ENCODE measurements at places on chromosomes 6 and 20.
A peak's percentile ranks its signal among the peaks of the same experiment; 100 is the strongest.

GRCh38 chr20:22418738-22419137 is 165.6 kb downstream of the FOXA2 start:
- no peak for DNase-seq

GRCh38 chr6:21278375-21278745 is 315.2 kb upstream of the SOX4 start:
- no peak for DNase-seq

DNA sequence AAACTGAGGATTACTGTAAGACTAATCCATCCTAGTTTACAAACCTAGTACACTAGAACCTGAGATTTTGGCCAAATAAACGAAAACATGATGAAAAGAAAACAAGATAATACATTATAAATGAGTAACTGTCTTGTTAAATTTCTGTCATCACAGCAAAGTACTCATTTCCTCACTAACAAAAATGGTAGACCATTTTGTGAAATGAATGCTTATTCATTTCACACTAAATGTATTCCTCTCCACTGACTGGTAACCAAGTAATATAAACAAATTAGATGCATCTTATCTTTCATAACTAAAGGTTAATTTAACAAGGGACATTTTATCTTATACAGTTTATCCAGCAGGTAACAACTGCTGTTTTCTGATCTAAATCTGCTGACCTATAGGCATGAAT is 143.7 kb downstream of the REV3L start:
- DNase-seq, result no peak

DNA sequence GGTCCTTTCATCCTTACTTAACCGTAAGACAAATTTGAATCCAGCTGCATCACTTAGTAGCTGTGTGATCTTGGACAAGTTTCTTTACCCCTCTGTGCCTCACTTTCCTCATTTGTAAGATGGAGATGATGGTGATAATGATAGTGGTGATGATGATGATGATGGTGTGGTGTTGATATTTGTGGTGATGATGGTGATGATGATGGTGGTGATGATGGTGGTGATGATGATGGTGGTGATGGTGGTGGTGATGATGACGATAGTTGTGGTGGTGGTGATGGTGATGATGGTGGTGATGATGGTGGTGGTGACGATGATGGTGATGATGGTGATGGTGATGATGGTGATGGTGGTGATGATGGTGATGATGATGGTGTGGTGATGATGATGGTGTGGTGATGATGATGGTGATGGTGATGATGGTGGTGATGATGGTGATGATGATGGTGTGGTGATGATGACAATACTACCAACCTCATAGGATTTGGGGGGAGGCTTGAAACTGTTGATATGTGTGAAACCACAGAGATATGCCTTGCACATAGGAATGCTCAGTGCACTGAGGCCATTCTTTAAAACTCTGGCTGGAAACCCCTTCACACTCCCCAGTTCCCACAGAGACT is 233.2 kb downstream of the LY86 start:
- no peak for DNase-seq

GRCh38 chr6:48736501-48737206 is 625.7 kb upstream of the PTCHD4 start:
- no peak for DNase-seq

DNA sequence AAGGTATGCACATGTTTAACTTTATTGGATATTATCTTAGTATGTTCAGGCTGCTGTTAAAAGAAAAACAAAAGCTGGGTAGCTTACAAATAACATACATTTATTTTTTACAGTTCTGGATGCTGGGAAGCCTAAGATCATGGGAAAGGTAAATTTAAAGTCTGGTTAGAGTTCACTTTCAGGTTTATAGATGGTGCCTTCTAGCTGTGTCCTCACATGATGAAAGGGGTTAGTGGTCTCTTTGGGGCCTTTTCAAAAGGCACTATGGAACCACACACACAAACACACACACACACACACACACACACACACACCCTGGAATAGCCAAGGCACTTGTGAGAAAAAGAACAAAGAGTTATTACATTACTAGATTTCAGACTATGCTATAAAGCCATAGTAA is 805.8 kb upstream of the GJE1 start:
- no peak for DNase-seq

DNA sequence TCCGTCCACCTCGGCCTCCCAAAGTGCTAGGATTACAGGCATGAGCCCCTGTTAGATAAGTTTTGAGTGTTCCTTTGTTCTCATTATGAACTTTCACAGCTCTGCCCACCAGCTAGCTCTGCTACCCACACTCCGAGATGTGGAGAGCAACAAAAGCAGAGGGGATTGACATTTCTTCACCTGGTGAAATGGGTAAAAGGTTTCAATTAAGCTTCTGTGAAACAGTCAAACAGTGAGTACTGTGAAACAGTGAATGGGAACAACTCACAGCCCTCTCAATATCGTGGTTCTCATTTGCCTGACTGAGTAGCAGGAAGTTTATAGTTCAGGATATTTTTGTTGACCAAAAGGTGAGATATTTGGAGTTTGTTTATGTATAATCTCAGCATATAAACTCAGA is 412.8 kb downstream of the CD83 start:
- peak; percentile 15 for DNase-seq

DNA sequence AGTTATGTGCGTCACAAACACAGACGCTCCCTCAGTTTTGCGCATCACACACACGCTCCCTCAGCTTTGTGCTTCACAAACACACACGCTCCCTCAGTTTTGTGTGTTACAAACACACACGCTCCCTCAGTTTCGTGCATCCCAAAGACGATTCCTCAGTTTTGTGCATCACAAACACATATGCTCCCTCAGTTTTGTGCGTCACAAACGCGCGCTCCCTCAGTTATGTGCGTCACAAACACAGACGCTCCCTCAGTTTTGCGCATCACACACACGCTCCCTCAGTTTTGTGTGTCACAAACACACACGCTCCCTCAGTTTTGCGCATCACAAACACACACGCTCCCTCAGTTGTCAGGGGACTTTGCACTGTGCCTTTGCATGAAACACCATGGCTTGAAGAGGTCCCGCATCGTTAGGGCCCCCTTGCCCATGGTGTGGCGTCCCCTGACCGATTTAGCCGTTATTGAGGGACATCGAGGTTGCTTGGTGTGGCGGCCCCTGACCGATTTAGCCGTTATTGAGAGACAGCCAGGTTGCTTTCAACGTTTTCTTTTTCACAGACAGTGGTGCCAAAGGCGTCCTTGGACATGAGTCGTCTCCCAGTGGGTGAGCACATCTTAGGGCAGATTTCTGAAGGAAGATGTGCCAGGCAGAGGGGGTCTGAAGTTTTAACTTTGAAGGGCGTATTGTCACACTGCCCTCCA is 28.1 kb upstream of the MYT1 start:
- DNase-seq, result no peak

DNA sequence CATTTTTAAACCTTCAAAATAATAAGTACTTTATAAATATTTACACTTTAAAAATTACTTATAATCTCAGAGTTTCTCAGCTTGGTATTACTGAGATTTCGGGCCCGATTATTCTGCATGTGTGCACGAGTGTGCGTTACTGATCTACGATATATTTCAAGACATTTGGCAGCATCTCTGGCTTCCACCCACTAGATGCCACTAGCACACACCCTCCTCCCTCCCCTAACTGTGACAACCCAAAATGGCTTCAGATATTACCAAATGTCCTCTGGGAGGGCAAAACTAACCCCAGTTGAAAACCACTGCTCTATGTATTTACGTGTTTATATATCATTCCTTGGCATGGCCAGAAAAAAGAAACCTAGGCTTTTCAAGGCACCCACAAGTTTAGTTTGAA is 95.9 kb downstream of the FYN start:
- DNase-seq, result no peak

DNA sequence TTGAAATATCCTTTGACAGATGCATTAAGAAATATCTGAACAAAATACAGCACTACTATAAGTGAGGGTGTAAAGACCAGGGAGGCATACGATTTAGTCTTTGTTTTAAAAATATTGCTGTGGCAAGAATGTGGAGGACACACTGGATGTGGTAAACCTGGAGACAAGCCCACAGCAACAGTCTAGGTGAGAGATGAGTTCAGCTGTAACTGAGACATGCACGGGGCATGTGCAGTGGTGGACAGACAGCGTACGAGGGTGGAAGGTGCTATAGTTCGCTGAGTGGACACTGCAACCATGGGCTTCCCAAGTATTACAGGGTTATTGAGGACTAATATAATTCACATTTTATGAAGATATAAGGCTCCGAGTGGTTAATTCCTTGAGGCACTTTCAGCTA is 1.8 kb downstream of the NANP start:
- DNase-seq, result no peak

DNA sequence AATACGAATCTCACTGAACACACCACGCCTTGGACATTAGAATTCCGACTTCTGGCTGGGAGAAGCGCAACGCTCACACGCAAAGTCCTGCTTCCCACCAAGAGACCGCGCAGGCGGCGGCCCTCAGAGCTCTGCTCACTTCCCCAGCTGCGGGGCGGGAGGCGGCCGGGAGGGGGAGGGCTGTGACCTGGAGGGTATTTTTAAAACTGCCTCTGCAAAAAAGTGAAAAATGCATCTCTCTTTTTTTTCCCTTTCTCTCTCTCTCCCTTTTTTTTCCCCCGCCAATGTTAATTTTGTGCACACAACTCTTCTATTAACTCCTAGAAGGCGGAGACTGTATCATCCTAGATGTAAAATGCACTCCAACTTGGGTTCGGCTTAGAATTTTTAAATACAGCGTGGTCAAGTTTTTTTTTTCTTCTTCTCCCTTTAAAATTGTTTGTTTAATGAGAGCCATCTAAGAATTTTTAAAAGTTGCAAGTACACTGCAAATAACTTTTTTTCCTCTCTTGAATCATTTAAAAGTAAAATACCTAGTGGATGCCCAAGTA is 66.4 kb downstream of the STX11 start:
- peak; percentile 85 for DNase-seq

- no peak for DNase-seq
Measured at GRCh38 chr6:167770291-167770955, 56.3 kb upstream of the AFDN start.

- DNase-seq, result no peak
Measured at GRCh38 chr20:14882157-14882556, 544.7 kb upstream of the FLRT3 start.

DNA sequence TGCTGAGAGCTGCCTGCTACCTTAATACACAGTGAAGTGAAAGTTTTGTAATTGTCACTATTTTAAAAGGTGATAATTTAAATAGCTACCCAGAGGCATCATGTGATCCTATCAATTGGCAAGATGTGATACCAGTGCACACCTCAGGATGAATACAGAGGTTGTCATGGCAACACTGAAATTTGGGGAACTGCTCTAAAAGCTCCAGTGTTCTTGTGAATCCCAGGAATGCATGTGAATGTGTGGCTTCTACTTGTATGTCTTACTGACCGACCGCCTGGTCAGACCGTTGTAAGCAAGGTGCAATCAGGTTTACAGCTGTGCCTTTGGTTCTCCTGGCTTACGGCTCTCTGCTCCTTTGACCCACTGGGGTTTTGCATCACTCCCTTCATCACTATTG is 146.3 kb upstream of the GJE1 start:
- DNase-seq, result no peak

GRCh38 chr6:13360671-13361540 is 32.6 kb upstream of the TBC1D7 start:
- DNase-seq, result no peak

DNA sequence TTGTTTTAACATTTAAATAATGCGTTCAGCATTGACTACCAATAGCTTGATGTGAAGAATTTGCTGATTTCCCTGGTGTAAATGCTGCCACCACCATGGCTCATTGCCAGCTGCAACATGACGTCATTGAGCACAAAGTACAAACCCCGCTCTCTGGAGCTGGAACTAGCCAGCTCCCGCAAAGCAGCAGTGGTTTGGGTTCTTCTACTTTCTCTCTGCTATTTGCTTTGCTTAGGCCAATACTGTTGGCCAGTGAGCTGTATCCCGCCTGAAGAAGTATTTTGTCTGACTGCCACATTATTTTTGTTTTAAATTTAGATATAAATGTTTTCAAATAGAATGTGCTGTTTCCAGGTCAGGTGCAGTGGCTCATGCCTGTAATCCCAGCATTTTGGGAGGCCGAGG is 47.4 kb upstream of the KIF13A start:
- DNase-seq, result no peak

- DNase-seq, result peak; percentile 76
Measured at GRCh38 chr20:4592316-4593148, 129.2 kb upstream of the PRND start.

DNA sequence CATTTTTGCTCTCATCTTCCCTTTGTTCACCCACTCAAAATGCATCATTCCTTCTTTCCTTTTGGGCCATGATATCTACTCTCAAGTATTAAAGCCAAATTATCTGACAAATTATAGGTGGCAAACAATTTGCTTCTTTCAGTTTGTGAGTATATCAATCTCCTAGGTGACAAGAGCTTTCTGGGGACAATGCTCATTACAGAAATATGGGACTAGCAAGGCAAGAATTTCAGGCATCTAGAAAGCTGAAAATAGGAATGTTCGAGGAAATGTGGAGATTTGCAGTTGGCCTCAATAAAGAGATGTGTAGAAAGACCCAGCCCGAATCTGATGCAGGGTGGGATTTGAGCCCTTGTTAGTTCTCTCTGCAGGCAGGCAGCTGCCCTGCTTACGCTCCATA is 71.8 kb downstream of the ALDH8A1 start:
- DNase-seq, result no peak

- DNase-seq, result no peak
Measured at GRCh38 chr6:42182101-42182500, 8.9 kb downstream of the GUCA1A start.

DNA sequence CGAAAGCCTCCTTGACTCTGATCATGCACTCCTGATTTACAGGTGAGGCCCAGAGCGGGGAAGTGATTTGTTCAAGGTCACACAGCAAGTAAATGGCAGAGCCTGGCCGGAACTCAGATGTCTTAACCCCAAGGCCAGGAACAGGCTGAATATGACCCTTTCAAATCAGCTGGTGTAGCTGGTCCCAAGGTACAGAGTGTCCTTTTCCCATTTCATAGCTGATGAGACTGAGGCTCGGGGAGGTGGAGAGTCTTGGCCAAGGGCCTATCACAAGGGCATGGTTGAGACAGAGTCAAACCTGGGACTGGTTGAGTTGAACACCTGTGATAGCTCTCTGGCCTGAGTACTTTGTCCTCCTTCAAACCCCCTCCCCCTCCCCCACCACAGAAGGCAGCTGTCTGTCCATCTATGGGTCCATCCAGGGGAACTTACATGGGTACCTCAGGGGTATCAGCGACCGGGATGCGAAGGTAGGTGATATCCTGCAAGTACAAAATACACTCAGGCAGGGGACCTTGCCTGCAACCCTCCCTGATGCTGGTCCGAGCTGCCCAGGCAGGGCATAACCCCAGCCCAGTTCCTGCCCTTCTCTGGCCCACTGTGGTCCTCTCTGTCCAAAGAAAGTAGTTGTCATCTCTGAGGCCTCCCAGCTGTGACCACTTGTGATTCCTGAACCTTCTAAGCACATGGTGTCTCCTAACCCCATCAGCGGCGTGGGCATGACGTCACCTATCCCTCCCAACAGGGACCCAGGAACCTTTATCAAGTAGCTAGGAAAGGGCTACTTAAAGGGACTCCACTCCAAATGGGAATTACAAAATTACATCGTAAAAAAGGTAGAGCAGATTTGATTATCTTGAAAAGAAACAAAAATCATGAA is 5.6 kb downstream of the DUSP15 start:
- no peak for DNase-seq

Measured in activated CD4-positive, alpha-beta T cell treated with anti-CD3 and anti-CD28 coated beads for 36 hours (primary cell).